ENCODE measurements at places on chromosomes 16 and 17.

DNA sequence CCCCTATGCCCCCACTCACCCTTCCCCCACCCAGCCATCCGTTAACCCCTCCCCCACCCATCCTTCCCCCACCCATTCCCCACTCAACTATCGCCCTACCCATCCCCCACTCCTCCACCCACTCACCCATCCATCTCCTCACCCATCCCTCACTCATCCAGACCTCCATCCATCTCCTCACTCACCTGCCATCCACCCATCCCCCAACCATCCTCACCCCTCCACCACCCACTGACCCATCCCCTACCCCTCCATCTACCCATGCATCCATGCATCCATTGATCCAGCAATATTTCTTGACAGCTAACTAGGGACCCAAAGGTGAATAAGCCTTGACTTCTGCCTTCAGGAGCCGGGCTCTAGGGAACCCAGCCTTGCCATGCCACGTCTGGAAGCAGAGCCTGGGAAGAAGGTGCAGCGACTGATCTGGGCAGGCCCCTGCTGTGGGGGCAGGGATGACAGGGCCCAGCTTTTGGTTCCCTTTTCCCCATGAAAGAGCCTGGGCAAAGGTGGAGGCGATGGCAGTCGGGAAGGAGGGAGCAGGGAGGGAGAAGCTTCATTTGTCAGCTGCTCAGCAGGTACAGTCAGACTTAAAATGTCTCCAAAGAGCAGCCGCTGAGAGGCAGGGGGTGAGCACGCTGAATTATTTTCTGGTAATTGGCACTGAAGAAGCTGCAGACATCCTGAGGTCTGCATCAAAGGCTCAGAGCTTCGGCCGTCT is 23.1 kb upstream of the DOC2B start:
- no peak for DNase-seq

- no peak for DNase-seq
These were observed 16.8 kb upstream of the MT4 start for GRCh38 chr16:56547949-56548567.

DNA sequence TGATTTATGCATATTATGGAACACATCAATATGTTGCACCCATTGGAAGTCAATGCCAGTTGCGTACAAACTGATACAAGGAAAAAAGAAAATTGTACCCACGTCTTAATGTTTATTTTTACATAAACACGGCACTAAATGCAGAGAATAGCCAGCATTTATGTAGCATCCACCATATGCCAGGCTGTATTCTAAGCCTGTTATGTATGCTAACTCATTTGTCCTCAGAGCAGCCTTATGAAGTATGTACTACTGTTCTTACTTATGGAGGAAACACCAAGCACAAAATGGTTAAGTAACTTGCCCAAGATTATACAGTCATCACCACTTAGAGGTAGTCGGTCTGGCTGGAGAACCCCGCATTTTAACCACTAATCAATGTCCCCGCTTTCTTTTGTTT is 837.9 kb upstream of the RBFOX1 start:
- DNase-seq = no peak

- DNase-seq = peak; percentile 32
These were observed 36.6 kb upstream of the EMP2 start for GRCh38 chr16:10616756-10617640.

DNA sequence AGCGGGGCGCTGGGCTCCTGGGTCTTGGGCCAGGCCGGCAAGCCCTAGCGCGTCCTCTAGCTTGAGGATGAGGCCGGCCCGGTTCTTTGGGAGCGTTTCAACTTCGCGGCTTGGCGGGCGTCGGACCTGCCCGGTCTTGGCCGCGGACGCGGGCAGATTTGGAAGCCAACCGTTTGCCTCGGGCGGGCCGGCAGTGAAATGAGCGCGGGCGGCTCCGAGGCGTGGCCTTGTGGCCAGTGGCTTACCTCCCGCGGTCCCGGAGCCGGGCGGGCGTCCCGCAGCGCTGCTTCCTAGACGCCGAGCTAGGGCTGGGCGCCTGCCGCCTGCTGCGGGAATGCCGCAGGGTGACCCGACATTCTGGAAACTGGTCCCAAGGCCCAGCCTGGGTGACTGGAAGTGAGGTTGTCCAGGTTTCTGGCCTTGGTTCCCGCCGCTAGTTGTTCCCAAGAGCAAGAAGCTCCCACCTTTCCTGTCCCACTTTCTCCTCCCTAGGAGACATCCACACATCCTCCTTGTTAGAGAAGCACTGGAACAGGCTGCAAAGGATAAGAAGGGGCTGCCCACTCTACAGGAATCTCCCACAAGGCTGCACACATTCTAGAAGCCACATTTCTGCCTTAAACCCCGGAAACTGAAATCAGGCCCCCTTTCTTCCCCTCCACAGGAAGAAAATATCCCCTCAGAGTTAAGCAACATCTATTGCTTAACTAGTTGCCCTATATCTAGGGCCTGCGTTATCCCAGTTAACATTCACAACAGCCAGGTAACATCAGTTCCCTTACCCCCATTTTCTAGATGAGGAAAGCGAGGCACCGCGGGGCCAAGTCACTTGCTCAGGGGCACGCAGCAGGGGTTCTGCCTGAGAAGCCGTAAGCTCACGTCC is 4.5 kb upstream of the CBX8 start:
- no peak for DNase-seq

DNA sequence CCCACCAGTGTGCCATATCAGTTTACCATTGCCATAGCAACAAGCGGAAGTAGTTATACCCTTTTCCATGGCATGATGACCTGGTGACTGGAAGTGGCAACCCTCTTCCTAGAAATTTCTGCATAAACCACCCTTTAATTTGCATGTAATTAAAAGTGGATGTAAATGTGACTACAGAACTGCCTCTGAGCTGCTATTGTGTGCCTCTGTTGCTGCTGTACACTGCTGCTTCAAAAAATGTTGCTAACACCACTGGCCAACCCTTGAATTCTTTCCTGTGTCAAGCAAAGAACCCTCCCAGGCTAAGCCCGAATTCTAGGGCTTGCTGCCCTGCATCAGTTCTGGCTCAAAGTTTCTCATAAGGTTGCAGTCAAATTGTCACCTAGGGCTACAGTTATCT is 12.9 kb upstream of the MED13 start:
- DNase-seq = no peak

DNA sequence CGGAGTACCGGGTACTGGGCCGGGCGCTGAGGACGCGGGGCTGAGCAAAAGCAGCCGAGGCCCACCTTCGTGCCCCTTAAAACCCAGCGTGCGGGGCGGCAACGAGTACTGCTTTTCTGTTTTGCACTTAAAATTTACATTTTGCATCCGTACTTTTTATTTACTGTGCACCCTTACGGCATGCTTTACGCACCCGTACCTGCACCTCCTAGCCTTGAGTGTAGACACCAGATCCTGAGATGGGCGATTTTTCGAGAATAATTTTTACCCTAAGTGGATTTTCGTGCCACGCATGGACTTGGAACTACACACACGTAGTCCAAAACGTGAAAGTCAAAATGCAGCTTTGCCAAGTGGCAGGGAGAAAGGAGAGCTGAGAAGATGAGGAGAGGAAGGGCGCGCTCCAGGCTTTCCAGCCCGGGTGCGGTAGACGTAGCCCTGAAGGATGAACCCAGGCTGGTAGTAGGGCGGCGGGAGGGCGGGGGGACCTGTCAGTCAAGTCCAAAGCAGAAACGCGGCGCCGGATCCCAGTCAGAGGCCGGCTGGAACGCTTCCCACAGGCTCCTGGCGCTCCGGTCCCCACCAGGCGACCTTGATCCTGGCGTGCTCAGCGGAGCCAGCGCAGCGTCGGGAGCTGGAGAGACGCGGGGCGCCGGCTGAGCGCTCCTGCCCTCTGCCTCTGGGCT is 1.2 kb upstream of the CBLN1 start:
- DNase-seq = peak; percentile 48

DNA sequence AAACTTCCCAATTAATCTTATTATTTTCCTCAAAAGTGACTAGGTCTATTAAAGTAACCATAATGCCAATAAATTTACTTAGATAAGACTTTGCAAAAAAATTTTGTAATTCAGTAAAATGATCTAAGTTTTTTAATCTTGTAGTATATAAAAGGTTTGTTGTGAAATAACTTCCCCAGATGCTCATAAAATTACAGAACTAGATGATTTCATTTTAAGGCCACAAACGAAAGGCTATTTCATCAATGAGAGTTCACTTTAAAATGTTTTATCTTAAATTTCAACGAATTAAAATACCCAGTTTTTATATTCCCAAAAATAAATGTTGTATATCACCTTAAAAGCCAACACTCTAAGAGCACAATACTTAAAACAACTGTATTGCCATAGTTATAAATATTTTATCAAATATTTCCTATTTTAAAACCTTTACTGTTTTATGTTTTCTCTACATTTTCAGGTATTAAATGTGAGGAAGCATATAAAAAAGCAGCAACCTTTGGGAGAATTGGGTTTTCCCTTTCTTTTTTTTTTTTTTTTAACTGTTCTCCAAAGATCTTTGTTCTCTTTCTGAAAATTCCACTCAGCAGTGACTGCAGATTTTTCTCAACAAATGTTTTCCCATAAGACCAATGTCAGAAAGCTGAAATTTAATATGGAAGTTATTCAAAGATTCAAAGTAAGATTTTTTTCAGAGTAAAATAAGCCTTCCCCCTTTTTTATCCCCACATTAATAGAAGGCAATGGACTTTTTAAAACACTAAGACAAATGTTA is 169.9 kb downstream of the CYB561 start:
- DNase-seq = no peak

- DNase-seq = no peak
These were observed 1.1 kb upstream of the DBNDD1 start for GRCh38 chr16:90020260-90020837.

GRCh38 chr16:71924710-71925109 is 29.4 kb downstream of the IST1 start:
- no peak for DNase-seq

DNA sequence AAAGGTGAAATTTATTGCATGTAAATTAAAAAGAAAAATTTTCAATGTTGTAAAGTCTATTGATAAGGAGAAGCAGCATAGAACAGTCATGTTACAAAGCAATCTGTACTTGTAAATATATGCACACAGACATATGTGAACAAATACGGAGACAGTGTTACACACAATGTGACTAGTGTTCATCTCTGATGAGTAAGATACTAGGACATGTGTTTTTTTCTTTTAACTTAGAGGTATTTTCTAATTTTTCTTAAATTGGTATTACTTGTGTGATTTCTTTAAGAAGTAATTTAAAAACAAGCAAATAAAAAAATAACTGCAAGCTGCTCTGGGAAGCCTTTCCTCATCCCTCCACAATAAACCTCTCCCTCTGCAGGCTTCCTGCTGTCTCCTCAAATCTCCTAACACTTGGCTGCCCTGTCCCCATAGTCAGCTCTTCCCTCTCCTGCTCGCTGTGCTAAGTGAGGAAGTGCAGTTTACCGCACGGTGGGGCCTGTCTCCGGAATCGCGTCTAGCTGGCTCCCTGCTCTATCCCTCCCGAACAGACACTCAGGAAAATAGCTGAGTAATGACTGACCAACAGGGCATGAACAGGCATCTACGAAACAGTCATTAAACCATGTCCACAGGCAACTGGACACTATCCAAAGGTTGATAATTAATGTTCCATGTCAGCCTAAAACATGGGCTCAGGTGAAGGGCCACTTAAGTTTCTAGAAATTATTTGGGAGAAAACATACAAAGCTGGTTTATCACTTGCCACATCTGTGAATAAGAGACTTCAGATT is 35.9 kb downstream of the CMTM4 start:
- DNase-seq = peak; percentile 56

- DNase-seq = peak; percentile 3
These were observed 383.8 kb downstream of the ZFHX3 start for GRCh38 chr16:72664056-72664508.

DNA sequence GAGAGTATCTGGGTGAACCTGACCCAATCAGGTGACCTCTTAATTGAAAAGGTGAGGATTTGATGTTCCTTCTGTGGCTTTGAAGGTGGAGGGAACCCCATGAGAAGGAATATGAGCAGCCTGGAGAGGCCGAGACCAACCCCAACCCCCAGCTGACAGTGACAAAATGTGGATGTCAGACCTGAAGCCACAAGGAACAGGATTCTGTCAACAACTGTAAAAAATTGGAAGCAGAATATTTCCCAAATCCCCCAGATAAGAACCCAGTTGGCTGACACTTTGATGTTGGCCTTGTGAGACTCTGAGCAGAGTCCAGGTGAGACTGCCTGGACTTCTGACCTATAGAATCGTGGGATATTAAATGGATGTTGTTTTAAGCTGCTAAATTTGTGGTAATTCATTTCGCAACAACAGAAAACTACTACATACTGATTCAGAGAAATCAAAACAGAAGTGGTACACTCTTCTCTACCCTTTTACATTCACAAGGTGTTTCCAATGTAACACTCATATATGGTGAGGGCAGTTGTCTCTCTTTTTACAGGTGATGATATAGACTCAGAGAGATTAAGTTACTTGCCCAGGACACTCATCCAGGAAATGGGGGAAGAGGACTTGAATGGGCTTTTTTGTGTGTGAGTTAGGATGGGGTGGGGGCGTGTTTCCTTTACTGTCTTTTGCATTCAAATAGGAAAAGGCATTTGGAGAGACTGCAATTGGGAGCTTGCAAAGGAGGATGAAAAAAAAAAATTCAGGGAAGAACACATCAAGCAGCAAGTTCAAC is 29.8 kb upstream of the SALL1 start:
- no peak for DNase-seq

- DNase-seq = no peak
These were observed 232.2 kb downstream of the ZNF423 start for GRCh38 chr16:49623501-49624266.

DNA sequence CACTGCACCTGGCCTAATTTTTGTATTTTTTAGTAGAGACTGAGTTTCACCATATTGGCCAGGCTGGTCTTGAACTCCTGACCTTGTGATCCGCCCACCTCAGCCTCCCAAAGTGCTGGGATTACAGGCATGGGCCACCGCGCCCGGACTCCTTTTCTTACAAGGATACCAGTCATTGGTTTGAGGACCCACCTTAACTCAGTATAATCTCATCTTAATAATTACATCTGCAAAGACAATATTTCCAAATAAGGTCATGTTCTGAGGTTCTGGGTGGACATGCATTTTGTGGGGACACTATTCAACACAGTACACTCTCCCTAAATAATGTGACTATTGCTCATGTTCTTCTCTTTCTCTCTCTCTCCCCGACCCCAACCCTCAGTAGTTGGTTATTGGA is 63.7 kb downstream of the ERCC4 start:
- no peak for DNase-seq

GRCh38 chr16:67719778-67720144 is 645 bp upstream of the GFOD2 start:
- peak; percentile 47 for DNase-seq

- no peak for DNase-seq
These were observed 39.9 kb downstream of the DHRS7B start for GRCh38 chr17:21166595-21167210.

DNA sequence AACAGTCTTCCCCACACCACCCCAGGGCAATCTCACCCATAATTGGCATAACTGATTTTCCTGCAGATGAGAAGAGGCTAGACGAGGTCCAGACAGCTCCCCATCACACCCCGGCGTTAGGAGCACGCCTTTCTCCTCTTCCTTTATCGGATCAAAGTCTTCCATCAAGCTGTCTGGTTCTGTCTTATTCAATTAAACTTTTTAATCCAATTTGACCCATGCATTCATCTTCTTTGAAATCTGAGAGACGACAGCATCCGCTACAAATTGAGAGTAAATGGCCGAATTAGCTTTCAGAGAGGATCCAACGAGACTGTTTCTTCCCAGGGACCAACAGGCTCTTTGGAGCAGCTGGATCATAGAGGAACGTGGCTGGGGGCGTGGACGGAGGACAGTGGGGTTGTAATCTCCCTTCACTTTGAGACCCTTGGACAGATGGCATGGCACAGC is 44.4 kb upstream of the GPRC5B start:
- DNase-seq = no peak

Measured in small intestine (tissue), 16 donors.